Fibroblast of skin of left quadriceps (primary cell): ENCODE measurements at places on chromosomes 3 and 15.
A peak's percentile ranks its signal among the peaks of the same experiment; 100 is the strongest.

GRCh38 chr3:130905551-130905950, 11.7 kb downstream of the ATP2C1 start:
- no peak for DNase-seq

- no peak for DNase-seq
Observed at GRCh38 chr3:140910860-140911259, 30.8 kb upstream of the SLC25A36 start.

DNA sequence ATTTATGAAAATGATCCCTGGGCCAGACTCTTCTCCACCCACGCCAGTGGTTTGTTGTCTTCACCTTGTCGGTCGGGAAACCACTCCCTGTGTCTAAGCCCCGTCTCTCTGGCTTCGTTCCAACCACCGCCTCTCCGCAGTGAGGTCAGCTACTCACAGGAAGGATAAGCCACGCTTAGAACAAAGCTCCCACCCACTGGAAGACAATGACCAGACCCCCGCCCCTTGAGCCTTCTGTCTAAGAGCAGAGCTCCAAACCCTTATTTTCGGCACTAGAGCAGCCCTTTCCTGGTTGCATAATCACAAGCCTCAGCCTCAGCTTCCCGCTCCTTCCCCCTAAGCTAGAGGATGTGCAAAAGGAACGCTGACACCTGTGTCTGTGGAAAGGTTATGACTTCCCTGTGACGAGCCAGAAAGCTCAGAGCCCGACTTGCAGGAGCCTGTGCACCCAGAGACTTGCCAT, 114.9 kb upstream of the MEF2A start:
- DNase-seq, result peak; percentile 18

DNA sequence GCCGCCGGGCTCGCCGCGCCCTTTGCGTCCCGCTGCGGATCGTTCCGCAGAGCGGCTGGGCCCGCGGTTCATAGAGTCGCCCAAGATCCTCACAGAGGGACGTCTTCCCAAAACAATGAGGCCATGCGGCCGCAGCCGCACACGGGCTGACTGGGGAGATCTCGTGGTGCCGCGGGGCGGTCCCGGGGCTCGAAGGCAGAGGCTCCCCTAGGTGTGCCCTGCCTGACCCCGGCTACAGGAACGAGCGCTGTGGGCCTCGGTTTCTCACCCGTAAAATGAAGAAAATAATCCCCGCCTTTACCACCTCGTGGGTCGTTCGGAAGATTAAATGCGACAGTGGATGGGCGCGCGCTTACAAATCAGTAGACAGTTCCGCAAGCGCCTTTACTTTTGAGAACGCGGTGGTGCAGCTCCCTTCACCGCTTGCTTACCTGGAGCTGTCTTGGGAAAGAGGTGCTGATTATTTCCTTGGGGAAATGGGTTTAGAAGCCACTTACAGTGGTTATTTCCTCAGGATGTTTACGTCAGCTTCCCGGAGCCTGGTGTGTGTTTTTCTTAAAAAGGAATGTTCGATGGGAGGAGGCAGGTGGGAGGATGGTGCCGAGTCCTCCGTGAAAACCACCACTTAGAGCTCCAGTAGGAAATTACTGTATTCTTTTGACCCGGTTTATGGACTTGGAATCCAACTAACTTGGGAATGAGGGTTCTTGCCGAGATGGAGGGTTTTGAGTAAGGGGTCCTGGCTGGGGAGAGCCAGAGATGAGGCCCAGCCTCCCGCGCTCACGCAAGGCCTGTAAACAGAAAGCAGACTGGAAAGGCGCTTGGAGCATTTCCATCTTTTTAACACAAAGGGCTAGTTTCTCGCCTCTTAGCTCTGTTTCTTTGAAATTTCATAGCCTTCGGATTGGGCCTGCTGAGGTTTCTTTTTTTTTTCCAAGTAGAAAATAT, 1.9 kb upstream of the MEX3B start:
- DNase-seq, result no peak

DNA sequence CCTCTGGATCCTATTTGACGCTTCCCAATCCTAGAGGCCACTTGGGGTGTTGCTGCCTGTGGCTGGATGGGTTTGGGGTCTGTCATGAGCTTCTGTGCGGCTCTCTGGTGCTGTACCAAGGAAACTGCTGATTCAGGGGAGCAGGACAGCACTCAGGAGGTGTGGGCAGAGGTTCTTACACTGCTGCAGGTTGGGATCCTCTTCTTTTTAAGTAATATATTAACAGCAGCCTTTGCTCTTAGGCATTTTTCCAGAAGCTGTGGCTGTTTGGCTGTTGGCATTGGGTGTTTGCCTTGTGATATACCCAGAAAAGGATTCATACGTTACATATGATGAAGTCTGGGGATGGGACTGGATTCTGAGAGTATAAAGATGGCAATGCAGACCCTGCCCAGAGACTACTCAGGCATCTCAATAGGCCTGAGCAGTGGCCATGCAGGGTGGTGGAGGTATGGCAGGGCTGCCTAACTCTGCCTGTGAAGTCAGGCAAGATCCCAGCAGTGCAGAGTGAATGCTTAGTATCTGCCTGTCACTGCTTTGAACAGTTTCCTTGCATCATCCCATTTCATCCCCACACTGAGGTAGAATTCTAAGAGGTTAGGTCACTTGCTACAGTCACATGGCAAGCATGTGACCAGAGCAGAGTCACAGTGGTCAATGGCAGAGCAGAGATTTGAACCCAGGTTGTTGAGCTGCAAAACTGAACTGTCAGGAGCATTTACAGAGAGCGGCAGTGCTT, 3.9 kb downstream of the ABHD6 start:
- no peak for DNase-seq

DNA sequence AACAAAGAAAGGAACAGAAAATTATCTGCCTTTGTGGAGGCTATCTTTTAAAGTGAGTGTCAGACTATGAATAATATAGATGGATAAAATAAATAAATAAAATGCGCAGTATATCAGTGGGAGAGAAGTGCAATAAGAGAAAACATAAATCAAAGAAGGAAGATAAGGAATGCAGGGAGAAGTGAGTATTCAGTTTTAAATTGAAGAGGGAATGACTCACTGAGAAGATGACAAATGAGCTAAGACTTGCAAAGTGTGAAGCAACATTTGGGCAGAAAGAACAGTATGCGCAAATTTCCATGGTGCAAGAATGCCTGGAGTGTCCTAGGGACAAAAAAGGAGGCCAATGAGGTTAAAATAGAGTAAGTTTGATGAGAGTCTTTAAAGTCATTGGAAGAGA, 1300.1 kb upstream of the ALCAM start:
- DNase-seq, result peak; percentile 23

DNA sequence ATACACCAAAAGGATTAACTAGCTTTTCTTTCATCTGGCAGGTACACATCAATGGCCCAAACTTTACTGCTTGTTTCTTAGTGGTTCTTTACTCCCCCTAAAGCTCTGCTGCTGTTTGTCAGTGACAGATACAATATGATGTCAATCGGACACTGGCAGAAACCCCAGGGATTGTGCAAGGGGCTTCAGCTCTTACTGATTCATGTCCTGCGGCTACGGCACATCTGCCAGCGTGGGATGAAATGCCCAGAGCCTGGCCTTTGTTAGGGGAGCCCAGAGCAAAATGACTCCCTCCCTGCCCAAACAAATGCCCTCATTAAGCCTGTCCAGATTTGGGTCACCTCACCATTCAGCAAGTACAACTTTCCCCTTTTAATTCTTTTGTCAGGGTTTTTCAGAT, 28.3 kb downstream of the SRP14 start:
- DNase-seq, result no peak

- no peak for DNase-seq
Observed at GRCh38 chr3:104614564-104614963, 752.1 kb upstream of the ALCAM start.

DNA sequence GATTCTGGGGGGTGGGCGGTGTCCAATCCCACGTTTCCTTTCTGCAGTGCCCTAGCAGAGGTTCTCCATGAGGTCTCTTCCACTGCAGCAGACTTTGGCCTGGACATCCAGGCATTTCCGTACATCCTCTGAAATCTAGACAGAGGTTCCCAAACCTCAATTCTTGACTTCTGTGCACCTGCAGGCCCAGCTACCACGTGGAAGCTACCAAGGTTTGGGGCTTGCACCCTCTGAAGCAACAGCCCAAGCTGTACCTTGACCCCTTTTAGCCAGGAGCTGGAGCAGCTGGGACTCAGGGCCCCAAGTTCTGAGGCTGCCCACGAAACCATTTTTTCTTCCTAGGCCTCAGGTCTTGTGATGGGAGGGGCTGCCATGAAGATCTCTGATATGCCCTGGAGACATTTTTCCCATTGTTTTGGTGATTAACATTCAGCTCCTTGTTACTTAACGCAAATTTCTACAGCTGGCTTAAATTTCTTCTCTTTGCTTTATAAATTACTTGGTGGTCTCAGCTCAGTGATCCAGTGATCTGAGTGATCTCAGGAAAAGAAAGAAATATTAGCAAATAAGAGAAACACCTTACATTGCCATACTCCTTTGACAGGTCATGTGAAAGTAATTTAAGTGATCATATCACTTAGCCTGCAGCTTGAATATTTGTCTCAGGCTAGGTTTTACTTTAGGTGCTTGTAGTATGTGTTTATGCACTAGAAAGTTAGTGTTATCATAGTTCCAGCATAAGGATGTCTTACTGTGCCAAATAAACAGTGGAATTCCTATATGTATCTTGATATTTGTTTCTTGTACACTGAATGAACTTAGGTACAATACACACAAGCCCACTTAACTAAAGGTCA, 3.0 kb downstream of the SNAP23 start:
- DNase-seq, result no peak

GRCh38 chr15:66714543-66714981, 12.5 kb downstream of the SMAD6 start:
- no peak for DNase-seq

DNA sequence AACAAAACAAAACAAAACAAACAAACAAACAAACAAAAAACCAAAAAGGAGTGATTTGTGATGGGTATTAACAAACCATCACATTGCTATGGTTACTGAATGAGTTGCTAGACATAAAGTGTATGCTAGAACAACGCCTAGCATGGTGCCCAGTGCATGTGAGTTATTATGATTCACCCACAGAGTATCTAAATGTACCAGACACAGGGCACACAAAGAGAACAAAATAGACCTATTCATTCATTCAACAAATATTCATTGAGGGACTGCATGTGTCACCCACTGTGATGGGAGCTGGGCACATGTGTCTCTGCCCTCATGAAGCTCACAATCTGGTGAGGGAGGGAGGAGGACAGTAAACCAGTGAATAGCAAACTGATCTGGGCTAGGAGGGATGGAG, 11.6 kb upstream of the ACAN start:
- DNase-seq, result no peak

- DNase-seq, result peak; percentile 41
Observed at GRCh38 chr3:20056725-20057611, 16.7 kb downstream of the KAT2B start.

- no peak for DNase-seq
Observed at GRCh38 chr15:72358650-72359171, 17.1 kb downstream of the HEXA start.

- no peak for DNase-seq
Observed at GRCh38 chr3:32316976-32317375, 74.7 kb upstream of the CMTM7 start.

- DNase-seq, result no peak
Observed at GRCh38 chr3:129233538-129233937, 15.9 kb upstream of the COPG1 start.

DNA sequence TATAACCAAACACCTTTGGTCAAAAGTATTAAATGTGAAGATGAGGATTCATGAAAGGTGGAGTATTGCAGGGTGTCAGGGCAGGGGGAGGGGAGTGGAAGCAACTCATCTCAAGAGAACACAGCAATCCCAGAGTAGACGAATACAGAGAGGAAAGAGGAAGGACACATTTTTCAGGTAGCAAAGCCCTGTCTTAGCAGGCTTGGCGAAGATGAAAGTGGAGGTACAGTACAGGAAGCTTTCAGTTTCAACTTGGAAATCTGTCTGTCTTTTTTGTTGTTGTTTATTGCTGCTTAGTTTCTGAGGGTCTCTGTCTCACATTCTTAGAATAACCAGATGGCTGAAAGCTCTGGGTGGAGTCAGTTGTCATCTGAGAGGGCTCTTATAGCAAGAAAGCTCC, 80.8 kb upstream of the GPR149 start:
- no peak for DNase-seq

GRCh38 chr15:80161468-80162016, 8.7 kb downstream of the FAH start:
- no peak for DNase-seq

GRCh38 chr15:76058714-76059319, 968 bp upstream of the TMEM266 start:
- no peak for DNase-seq

DNA sequence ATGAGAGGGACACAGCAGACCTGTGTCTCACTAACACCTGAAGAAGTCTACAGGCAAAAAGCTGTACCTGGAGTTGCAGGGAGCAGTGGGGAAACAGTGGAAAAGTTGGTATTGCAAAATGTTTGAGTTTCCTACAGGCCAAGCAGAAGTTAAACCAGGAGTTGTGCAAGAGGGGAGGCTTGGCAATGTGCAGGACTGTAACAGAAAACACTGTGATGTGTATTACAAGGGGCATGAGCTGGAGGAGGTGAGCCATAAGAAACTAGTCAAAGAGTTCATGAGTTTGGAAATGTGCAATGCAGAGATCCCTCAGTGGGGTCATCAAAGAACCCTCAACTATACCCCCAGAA, 47.1 kb upstream of the SERPINI2 start:
- DNase-seq, result no peak

GRCh38 chr3:108044699-108045098, 46.1 kb downstream of the CD47 start:
- no peak for DNase-seq

DNA sequence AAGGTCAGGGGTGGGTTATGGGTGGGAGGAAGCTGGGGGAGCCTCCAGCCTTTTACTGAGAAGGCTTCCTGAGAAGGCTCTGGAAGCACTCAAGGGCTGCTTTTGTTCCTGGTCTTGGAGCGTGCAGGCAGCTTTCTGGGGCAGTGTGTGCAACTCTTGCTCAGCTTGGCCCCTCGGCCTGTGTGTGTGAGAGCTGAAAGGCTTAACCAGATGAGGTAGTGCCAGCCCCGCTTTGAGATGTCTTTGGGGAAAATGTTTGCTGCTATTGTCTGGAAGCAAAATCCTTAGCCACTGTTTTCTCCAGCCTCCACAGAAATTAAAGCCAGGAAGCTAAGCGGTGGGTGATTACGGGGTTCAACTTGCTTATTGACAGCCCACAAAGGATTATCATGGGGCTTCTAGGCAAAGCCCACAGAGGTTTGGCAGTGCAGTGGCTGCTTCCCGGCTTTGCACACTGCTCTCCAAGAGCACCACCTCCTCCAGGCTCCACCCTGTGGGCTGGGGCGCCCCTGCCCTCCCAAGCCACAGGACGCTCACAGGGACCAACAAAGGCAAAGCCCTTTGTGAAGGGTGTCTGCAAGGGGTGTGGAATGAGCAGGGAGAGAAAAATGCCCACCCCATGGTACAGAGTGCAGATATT, 121.7 kb upstream of the TLE3 start:
- no peak for DNase-seq

GRCh38 chr3:124966521-124967445, 32.2 kb upstream of the MUC13 start:
- no peak for DNase-seq

- no peak for DNase-seq
Observed at GRCh38 chr3:177362626-177363025, 165.3 kb upstream of the TBL1XR1 start.
